ENCODE measurements at places on chromosomes 5 and 9. TPM values are rescaled to one million over a fixed set of nuclear protein-coding genes. Genes with fewer than 3 reads are reported as not detected.

The DPH7 gene
- total RNA-seq: 21.2 TPM

The GLRA1 gene
- not detected for total RNA-seq

The WHRN gene
- 2.4 TPM for total RNA-seq

The GPR151 gene
- total RNA-seq: not detected

The MPDZ gene
- total RNA-seq: 96.8 TPM

The NUTM2G gene
- total RNA-seq: not detected

The FBP2 gene
- 2.2 TPM for total RNA-seq

The GAPT gene
- total RNA-seq: 3.0 TPM

The TLX3 gene
- 0.32 TPM for total RNA-seq

DNA sequence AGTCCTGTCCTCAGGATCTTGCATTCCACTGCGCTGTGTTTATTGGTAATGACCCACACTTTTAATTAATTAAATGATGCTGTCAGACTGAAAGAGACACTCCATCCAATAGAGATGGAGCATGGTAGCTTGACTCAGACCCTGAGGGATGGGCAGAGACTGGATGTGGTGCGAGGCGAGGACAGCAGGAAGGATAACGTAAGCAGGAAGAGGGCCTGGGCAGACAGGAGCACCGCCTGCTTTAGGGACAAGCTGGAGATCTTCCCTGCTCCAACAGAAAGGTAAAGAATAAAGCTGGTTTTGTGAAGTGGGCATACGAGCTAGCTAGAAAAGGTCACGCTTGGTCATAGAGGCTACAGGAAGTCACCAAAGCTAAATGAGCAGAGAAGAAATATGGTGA is 3.6 kb upstream of the DOCK8 start:
- DNase-seq: no peak

GRCh38 chr5:21807953-21808352 is 1045.2 kb downstream of the CDH12 start:
- DNase-seq: no peak

DNA sequence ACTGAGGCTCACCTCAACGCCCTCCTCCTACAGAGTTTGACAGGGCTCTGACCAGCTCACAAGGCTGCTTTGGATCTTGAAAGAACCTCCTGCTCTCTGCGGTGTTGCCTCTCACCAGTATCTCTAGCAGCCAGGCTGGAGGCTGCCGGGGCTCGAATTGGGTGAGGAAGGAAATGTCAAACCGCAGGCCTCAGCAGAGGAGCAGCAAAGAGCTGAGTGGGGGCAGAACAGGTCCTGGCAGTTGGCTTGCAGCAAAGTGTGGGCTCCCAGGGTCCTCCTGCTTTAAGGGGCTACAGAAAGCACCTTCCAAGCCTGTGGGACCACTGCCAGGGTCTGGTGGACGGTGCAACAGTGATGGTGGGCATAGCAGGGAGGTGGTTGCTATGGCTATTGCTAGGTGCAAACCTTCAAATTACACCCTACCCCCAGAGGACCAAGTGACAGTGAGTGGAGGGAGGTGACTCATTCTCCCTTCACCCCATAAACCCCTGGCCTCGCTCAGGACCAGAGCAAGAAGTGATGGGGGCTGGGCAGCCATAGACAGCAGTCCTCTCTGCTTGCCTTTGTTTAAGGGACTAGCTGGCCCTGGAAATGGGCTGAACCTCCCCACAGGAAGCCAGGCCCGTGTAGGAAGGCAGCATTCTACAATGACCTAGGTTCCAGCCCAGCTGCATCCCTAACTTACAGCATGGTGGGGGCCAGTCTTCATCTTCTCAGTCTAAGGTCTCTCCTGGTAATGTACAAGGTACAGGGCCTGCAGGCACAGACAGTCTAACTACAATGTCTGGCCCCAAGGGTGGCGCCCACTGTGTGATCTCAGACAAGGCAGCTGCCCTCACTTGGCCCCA is 18.7 kb downstream of the LCP2 start:
- DNase-seq: no peak

DNA sequence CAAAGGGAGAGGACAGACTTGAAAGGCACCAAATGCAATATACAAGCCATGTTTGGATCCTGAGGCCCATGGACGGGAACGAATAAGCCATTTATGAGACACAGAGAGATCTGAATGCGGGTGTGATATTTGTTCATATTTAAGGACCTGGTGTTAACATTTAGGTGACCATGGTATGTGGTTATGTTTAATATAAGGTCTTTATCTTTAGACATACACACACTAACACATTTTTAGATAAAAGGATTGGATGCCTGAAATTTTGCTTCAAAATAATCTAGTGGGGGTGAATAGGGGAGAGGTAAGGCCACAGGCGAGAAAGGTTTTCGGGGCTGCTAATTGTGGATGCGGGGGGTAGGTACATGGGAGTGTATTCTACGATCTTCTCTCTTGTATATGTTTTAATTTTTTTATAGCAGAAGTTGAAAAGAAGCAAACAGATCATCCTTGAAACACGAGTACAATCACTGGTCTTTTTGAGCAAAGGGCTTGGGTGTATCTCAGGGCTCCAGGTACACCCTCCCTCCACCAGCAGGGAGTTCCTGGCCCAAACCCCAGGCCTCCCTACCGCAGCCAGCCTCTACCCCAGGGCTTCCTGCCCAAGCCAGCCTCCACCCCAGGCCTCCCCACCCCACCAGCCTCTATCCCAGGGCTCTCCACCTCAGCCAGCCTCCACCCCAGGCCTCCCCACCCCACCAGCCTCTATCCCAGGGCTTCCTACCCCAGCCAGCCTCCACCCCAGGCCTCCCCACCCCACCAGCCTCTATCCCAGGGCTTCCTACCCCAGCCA is 12.2 kb downstream of the AKNA start:
- DNase-seq: no peak

DNA sequence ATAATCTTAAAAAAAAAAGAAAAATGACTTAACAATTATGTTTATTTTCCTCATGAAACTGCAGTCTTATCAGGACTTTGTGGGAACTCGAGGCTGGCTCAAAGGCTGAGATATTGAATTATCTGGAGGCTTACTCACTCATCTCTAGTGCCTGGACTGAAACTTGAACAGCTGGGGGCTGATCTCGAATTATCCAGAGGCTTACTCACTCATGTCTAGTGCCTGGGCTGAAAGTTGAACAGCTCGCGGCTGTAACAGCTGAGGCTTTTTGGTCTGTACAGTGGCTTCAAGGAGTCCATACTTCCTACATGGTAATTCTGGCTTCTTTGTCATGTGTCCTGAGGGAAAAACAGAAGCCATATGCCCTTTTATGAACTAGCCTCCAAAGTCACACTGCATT is 371.9 kb downstream of the CETN3 start:
- no peak for DNase-seq

- no peak for DNase-seq
These were observed 20.0 kb downstream of the FYB1 start for GRCh38 chr5:39199335-39199734.

GRCh38 chr9:117403848-117404247 is 11.0 kb downstream of the ASTN2 start:
- no peak for DNase-seq

GRCh38 chr5:61969755-61970154 is 336.3 kb upstream of the KIF2A start:
- no peak for DNase-seq

- DNase-seq: no peak
These were observed 46.1 kb upstream of the MAMDC2 start for GRCh38 chr9:69997524-69997923.

DNA sequence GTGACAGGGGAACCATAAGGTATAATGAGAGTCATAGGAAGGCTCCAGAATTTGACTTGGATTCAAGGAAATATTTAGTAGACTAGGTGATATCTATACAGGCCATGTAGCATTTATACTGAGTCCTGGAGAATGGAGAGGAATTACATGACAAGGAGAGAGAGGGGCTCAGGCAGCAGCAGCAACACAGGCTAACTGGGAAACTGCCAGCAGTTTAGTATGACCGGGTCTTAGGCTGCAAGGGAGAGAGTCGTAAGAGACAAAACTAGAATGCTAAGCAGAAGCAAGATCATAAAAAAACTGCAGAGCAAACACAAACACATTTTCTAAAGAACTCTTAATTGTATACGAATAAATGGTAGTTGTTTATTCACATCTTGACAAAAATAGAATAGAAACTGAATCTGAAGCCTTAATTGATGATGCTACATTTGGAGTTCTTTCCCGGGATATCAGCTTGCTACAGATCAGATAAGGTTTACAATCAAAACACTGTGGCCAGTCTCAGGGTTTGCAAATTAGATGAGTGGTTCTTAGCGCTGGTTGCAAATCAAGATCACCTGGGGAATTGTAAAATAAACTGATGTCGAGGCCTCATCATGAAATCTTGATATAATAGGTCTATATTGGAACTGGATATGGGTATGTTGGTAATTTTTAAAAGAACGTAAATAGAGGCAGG is 480.0 kb upstream of the C9orf72 start:
- DNase-seq: no peak

DNA sequence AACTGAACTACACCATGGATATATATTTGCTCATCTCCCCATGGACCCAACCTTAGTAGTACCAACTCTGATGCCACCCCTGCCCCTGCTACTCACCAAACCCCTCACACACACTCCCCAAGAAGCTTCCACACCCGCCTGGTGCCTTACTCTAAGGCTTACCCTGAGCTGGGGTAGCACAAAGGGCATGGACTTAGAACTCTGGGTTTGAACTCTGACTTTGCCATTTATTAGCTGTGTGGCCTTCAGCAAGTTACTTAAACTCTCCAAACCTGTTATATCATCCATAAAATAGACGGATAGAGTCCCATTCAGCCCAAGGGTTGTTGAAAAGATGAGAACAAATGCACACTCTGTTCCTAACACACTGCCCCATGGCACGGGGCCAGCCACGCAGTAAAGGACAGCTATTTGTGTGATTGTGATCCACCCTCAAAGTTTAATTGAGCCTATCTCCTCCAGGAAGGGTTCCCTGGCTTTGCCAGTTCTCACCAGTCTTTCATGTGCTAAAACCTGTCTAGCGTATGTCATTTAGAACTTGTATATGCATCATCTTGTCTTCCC is 111.0 kb downstream of the KLHL3 start:
- DNase-seq: no peak

DNA sequence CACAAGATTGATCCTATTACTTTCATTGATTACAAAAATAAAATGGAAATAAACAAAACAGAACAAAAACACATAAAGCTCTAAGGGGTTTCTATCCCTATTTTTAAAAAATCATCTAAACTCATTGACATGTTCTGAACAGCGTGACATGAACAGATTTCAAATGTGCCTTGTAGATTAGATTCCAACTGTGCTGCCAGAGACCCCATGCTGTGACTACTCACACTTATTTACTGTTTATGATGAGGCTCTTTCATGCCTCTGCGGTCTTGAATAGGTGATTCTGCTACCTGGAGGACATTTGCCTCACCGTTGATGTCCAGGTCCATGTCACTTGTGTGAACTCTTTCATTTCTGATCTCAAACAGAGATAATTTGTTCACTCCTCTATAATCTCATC is 990.2 kb downstream of the CDH12 start:
- DNase-seq: no peak

DNA sequence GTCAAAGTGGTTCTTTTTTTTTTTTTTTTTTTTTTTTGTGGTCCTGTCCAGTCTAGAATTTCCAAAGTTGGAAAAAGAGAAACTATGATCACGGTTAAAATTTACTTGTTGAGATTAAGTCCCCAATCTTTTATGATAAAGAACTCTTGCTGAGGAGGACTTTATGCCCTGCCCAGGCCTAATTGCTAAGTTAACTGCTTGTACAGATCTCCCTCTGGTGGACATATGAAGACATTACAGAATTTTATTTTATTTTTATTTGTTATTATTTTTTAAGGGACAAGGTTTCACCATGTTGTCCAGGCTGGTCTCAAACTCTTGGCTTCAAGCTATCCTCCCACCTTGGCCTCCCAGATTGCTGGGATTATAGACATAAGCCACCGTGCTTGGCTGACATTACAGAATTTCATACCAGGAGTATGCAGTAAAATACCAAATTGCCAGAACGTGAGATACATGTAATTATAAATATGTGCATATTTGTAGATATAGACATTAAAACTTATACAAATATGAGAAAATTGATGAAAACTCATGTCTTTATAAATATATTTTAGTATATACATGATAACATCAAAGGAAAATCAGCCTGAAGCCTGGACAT is 91.2 kb downstream of the RFK start:
- peak; percentile 35 for DNase-seq

GRCh38 chr5:104793755-104794080 is 1231.1 kb upstream of the NUDT12 start:
- DNase-seq: no peak

DNA sequence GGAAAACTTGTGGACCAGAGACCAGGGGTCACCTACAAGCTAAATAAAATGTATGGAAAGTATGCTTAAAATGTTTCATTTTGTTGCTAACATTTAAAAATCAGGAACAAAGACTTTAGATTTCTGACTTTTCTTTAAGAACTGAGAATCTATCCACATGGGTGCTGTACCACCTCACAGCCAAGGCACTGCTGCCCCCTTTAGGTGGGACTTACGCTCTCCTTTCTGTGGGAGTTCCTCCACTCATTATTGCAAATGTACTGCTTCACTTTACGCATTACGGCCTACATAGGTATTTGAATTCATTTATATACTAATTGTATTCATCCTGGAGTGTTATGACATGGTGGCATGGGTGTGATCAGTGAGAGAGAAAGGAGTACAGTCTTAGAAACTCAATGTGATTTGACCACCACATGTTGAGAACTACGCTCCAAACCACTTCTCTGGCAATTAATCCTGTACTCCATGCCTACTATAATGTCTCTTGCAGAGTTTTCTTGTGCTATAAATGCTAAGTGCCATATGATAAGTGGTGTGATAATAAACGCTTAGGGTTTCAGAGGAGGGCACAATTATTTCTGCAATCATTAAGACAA is 24.7 kb upstream of the CETN3 start:
- no peak for DNase-seq

GRCh38 chr9:105064248-105065097 is 136.5 kb upstream of the ABCA1 start:
- peak; percentile 40 for DNase-seq

GRCh38 chr5:105752801-105753200 is 1917.9 kb downstream of the EFNA5 start:
- DNase-seq: no peak

DNA sequence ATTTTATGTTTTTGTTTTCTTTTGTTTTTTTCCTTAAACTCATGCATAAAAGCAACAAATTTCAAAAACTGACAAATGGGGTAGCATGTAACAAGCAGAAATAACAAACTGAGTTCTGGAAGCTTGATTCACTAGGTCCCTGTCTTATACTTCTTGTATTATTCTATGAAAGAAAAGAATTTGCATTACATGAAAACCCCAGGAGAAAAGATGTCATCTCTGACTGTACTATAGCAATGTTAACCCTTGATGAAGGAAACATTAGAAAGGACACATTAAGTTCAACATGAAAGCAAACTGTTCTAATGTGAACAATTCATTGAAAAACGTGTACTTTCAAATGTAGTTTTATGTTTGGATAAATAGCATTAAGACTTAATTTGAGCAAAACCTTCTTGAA is 9.2 kb downstream of the RAB14 start:
- no peak for DNase-seq

GRCh38 chr9:131095666-131096268 is 564 bp upstream of the AIF1L start:
- DNase-seq: no peak

- no peak for DNase-seq
These were observed 125.8 kb downstream of the PDE4D start for GRCh38 chr5:59767681-59768151.
